ENCODE measurements at places on chromosomes 6 and 20. TPM values are rescaled to one million over a fixed set of nuclear protein-coding genes. Genes with fewer than 3 reads are reported as not detected.

Gene KCNQ5
- total RNA-seq: 1.3 TPM

- DNase-seq: no peak
Measured at GRCh38 chr6:10624836-10625235, 69.6 kb downstream of the C6orf52 start.

GRCh38 chr20:17884307-17885003, 84.1 kb downstream of the SNX5 start:
- no peak for DNase-seq

DNA sequence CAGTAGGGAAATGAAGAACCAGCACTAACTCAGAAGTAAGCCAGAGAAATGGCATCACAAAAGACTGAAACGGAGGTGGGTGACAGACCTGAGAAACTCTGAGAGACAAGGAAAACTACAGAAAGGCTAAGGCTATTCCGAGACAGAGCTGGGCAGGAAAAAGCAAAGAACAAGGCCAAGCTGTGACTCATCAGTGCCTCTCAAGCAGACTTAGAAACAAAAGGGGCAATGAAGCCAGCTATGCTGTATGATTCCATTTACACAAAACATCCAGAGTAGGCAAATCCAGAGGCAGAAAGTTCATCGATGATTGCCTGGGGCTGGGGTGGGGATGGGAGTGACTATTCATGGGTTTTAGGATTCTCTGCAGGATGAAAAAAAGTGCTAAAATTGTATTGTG, 50.0 kb downstream of the SLC23A2 start:
- no peak for DNase-seq

Gene ACSS1
- 37.2 TPM for total RNA-seq

Gene BPI
- total RNA-seq: not detected

- DNase-seq: no peak
Measured at GRCh38 chr20:750801-751200, 17.5 kb downstream of the SLC52A3 start.

GRCh38 chr20:2746636-2747265, 53.7 kb downstream of the CPXM1 start:
- DNase-seq: no peak

- DNase-seq: no peak
Measured at GRCh38 chr6:152310371-152310954, 326.7 kb downstream of the SYNE1 start.

DNA sequence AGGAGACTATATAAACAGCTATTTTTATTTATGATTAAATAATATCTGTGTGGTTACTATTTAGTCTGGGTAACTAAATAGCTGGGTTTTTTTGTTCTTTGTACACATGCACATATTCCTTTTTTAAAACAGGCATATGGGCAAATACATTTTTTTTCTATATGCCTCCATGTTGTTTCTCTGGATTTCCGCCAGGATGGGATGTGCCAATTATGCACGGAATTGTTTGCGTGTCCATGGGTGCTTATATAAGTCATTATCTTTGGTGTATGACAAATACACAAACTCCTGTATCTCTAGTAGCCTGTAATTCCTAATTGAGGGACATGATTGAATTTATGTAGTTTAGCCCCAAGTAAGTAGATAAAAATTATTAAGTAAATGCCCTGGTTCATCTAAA, 226.9 kb downstream of the BCKDHB start:
- no peak for DNase-seq

DNA sequence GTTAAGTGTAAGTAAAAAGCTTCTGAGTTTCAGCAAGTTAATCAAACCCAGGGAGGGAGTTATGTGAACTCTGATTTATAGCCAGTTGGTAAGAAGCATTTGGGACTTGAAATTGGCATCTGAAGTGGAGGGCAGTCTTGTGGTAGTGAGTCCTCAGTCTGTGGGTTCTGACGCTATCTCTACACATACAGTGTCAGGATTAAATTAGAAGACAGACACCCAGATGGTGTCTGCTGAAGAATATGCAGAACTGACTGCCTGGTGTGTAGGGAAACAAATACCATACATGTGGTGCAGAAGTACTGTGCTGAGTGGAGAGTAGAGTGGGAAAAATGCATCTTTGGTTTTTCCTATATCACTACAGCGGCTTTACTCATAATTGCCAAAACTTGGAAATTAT, 43.5 kb upstream of the PLN start:
- DNase-seq: no peak

Gene OPRL1
- total RNA-seq: 1.9 TPM

DNA sequence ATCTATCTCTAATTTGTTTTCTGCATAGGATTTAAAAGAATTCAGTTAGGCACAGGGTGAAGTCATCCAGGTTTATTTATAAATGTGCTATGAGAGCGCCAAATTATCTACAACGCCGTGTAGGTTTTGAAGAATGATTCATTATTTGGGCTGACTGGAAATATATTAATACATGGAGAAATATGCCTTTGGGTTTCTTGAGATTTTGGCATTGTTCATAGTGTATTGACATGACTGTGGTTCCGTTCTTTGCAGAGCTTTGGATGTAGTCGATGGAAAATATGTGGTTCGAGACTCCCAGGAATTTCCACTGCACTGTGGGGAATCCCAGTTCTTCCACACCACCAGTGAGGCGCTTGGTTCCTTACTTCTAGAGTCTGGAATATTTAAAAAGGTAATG, 90.9 kb downstream of the CRYBG1 start:
- DNase-seq: no peak

GRCh38 chr20:10078403-10078802, 43.6 kb downstream of the ANKEF1 start:
- no peak for DNase-seq

GRCh38 chr6:41345901-41346300, 10.5 kb downstream of the NCR2 start:
- no peak for DNase-seq

DNA sequence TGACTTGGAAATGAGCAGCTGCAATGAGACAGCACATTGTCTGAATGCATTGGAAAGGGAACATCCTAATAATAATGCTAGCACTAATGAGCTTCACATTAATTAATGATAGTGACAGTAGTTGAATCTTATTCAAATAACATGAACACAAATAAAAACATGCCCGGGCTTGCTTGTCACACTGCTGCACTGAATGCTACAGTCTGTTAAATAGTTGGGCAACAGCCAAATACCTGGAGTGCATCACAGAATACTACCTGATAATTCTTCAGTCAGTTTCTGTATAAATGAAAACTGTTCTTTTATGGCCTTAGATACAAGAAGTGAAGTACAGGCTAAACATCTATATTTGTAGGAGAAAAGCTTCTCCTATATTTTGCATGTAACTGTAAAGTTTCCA, 458.7 kb downstream of the RNF144B start:
- DNase-seq: no peak

DNA sequence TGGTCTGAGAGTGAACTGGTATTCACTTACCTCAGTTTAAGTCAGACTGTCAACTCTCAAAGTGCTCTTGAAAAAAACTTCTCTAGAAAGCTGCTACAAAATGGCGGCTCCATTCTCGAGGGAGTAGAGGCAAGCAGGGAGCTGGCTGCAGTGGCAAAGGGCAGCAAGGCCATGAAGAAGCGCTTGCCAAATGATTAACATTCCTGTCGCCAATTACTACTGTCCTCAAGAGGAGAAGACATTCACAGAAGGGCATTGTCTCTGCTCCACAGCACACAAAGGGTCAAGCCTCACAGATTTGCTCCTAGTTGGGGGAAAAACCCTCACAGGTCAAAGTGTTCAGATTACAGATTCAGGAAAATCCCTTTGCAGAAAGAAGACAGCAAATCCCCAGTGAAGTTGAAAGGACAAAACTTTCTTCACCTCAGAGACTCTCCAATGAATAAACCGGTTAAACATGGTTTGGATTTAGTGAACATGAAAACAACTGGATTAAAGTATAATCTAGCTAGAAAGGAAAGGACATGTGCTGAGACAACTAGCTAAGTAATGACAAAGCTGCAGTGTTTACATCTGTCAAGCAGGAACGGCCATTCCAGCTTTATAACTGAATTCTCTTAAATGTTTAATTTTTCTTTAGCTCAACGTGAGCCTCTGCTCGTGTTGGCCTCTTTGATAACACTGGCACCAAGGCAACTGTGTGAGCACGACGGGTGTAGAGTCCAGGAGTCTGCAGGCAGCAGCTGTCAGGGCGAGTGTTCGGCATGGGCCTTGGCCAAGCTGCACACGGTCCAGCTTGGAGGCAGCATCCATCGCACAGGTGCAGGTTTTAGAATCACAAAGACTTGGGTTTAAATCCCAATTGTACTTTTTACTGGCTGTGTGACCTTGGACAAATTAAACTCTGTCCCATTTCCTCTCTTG, 37.6 kb downstream of the NR2E1 start:
- no peak for DNase-seq

DNA sequence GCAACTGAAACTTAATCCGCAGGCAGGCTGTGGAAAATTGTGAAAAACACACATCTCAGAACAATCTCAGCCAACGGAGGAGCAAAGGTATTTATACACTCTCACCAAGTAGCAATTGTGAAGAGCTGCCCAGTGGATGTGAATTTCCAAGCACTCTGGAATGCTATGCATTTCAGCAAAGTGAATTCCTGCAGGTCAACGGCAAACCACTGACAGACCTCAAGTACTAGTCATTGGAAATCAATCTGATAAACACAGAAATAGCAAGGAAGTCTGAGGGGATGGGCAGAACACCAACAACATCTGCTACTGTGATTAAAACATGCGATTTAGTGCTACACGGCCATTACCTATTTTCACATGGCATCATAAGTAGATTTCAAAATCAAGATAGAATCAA, 429.1 kb downstream of the HTR1B start:
- DNase-seq: no peak

DNA sequence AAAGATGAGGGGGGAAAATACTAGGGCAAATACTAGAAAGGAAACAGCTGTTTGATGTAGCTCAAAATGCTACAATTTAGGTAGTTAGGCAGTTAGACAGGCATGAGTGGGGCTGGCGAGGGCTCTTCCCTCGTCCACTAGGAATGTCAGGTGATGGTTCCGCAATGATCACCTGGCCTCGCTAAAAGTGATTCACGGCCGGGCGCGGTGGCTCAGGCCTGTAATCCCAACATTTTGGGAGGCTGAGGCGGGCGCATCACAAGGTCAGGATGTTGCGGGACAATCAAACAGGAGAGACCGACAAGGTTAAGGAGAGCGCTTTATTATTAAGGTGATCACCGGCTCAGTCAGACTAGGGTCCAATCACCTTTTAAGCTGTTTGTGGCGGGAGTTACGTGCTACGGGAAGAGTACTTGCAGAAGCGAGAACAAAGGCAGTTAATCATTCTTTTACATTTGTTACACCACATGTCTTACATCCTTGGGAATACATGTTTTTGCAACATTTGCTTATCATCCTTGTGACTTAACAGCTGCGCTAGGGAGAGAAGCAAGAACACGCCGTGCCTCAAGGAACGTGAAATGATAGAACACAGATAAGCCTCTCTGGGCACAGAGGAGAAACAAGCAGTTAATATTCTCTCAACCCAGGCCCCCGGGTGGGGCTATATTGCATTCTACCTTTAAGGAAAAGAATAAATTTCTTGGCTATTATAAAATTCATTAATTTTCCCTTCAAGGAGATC, 1025.4 kb downstream of the EYS start:
- DNase-seq: no peak

GRCh38 chr6:37607944-37608343, 89.7 kb downstream of the MDGA1 start:
- no peak for DNase-seq

DNA sequence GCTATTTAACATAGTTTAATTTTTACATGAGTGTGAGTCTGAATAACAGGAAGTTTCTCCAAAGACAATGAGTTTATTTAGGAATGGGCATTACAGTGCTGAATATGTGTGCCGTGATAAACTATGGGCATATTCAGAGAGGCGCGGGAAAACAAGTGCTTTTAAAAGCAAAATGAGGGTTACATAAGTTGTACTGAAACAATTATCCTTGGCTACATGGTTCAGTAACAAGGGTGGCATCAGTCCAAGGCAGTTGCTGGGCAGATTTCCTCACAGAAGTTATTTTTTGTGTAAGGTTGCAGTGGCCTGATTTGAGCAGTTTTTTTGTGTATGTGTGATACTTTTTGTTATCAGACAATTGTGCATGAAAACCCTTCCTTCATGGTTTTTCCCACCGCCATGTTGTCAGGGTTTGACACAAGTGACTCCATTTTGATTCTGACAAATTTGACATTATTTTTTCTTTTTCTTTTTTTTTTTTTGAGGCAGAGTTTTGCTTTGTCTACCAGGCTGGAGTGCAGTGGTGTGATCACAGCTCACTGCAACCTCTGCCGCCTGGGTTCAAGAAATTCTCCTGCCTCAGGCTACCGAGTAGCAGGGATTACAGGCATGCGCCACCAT, 22.3 kb upstream of the PXDC1 start:
- no peak for DNase-seq

- DNase-seq: no peak
Measured at GRCh38 chr20:32875673-32876072, 16.9 kb downstream of the EFCAB8 start.

DNA sequence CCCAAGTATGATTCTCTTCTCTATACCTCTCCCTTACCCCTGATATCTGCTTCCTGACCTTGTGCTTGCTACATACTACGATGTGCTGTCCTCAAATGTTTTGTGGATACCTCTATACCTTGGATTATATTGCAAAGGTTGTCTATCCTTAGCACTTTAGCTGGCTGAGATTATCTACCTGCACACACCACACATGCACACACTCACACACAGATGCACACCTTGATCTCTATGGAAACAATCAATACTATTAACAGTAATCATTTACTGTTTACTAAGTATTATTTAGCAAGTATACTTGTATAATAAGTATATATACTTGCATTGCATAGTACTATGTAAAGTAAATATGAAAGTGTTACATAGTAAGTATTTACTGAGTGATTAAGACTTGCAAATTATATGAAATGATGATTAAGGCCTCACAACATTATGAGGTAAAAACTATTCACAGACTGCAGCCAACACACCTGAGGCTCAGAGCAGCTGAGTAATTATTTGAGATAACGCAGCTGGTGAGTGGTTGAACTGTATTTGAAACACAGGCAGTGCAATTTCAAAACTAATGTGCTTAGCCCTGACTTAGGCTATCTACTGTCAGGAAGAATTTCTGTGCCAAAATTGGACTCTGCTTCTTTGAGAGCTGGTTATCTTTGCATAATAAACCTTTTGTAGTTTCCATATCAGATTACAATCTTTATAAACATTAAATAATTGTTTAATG, 699.9 kb downstream of the FRK start:
- DNase-seq: no peak

DNA sequence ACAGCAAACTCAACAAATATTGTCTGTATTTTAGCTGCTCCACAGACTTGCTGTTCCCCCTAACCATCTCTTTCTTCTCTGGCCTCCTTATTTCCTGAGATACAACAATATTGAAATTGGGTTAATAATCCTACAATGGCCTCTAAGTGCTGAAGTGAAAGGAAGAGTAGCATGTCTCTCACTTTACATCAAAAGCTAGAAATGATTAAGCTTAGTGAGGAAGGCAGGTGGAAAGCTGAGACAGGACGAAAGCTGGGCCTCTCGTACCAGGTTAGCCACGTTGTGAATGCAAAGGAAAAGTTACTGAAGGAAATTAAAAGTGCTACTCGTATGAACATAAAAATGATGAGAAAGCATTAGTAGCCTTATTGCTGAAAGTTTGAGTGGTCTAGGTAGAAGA, 63.8 kb downstream of the ELOVL5 start:
- DNase-seq: no peak

All from upper lobe of right lung (tissue), 1 donor.